Stimulated activated CD8-positive, alpha-beta memory T cell treated with anti-CD3 and anti-CD28 coated beads, Interleukin-7, amount 100 ng/mL, for 24 hours (primary cell): ENCODE measurements at places on chromosomes 7 and 10.

- no peak for DNase-seq
Measured at GRCh38 chr10:64956441-64956840, 1435.2 kb downstream of the REEP3 start.

DNA sequence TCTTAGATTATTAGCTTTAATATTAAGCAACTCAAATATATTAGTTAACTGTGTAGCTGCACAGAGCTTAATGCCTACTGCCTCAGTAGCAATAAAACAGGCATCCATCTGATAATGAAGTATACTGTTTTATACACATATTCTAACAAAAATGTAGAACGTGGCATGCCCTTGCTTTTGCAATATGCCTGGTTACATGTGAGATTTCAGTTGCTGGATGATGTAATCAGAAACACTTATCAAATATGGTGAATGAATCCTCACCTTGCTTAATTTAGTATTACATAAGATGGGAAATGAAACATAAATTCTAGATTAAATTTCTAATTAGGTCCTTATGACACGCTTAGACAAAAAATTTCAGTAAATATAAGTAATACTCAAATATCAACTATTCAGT, 8.0 kb downstream of the DNAJC1 start:
- DNase-seq, result no peak

DNA sequence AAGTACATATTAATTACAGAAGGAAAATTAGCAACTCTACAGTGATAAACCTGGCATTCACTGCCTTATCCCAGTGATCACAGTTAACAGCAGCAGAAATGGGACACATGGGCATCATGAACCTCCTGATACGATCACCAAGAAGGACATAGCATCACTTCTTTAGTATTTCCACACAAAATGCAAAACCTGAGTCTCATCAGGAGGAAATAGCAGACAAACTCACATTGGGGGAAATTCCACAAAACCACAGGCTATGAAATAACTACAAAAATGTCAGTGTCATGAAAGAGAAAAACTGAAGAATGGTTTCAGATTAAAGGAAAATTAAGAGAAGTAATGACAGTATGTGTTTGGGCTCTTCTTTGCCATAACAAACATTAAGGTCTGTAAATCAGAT, 12.0 kb upstream of the PURB start:
- DNase-seq, result no peak

GRCh38 chr10:69064762-69065328, 23.1 kb upstream of the SRGN start:
- no peak for DNase-seq
